Natural killer cell (primary cell): ENCODE measurements at places on chromosomes 1 and 21.

DNA sequence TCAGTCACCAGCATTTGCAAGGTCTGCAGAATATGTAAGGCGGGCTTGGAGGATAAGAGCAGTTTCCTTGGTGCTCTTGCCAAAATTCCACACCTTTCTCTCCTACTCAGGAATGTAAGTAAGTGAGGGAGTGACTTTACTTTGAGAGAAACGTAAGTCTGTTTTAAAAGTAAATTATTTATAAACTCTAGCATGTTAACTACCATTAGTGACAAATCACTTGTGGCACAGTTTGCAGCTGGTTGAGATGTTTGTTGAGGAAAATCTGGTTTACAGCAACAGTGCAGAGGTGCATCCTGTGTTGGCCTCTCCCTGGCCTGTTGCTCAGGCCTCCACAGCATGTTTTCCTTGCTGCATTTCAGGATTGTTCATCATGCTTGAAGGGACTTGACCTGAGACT lies 8.5 kb downstream of the CGN start:
- no peak for DNase-seq

DNA sequence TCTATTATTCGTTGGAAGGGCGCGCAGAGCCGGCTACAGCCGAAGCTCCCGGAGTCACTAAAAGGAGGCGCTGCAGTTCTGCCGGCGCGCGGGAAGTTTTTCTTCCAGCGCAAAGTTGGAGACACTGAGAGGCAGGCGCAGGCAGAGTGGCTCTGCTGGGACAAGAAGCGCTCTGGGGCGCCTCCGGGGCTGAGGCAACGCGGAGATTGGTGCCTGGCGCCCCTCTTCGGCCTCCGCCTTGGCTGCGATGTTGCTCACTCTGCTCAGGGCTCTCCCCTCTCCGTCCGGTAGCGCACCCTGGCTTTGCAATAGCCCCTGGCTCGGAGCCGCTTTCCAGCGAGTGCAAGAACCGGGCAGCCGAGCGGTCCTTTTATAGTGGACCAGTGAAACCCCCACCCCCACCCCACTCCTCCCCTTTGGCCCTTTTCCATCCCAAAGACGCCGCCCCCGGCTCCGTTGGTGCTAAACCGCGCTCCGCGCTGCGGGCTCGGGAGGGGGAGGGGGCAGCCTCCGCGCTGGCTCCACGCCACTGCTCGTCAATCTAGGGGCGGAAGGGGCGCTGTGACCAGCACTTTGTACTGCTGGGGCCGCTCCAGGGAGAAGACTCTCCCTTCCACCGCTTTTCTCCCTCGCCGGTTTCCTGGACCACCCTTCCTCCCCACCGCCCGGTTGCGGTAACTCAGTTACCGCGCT lies at the start of gene ADAMTS1:
Gene ADAMTS1 (minus strand): TSS at position 344 of the 693 bp plus-strand sequence. CDS start 455 bp downstream, outside the sequence.
- peak; percentile 42 for DNase-seq

DNA sequence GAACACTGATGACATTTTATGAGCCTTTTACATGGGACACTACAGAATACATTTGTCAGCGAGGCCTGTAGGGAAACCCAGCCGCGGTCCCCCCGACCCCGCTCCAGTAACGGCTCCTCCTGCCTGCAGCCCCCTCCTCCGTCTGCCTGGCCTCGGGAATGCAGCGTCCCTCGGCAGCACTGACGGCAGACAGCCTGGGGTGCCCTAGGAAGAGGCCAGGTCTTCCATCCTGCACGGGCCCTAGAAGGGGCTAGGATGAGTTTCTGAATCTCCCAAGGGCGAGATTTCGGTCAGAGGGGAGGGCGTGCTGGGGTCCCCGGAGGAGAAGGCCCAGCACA lies 8.4 kb downstream of the SAMD11 start:
- no peak for DNase-seq

GRCh38 chr21:21096956-21097355 lies 98.7 kb downstream of the NCAM2 start:
- no peak for DNase-seq
